CD4-positive, alpha-beta memory T cell (primary cell): ENCODE measurements at places on chromosomes 4 and X. TPM values are rescaled to one million over a fixed set of nuclear protein-coding genes. Genes with fewer than 3 reads are reported as not detected.

GRCh38 chr4:80264352-80264647 lies 2.2 kb upstream of the FGF5 start:
- peaks cover 24% of the 10 kb centered on the region for H3K27me3 ChIP-seq
- H3K27ac ChIP-seq = no peak overlapping the region
- H3K4me3 ChIP-seq = no peak overlapping the region
- H3K4me1 ChIP-seq = peaks cover 19% of the 10 kb centered on the region
- no peaks in the 10 kb centered on the region for H3K36me3 ChIP-seq

Gene TAF7L
- not detected for total RNA-seq

- no peaks in the 10 kb centered on the region for H3K4me1 ChIP-seq
- DNase-seq = no peak
- H3K4me3 ChIP-seq = no peak overlapping the region
- no peak overlapping the region for H3K27ac ChIP-seq
- no peaks in the 10 kb centered on the region for H3K27me3 ChIP-seq
Observed at GRCh38 chrX:106286053-106286650, 118.0 kb downstream of the PWWP3B start.

Gene GASK1B
- 0.70 TPM for total RNA-seq

GRCh38 chr4:170849969-170850368 lies 760.2 kb upstream of the AADAT start:
- H3K27me3 ChIP-seq = no peaks in the 10 kb centered on the region
- no peaks in the 10 kb centered on the region for H3K36me3 ChIP-seq
- no peak overlapping the region for H3K4me3 ChIP-seq
- no peak for DNase-seq
- H3K27ac ChIP-seq = no peak overlapping the region
- H3K4me1 ChIP-seq = no peaks in the 10 kb centered on the region

- DNase-seq = no peak
- no peaks in the 10 kb centered on the region for H3K27me3 ChIP-seq
- no peak overlapping the region for H3K4me3 ChIP-seq
- no peaks in the 10 kb centered on the region for H3K4me1 ChIP-seq
- H3K36me3 ChIP-seq = no peaks in the 10 kb centered on the region
Observed at GRCh38 chr4:41573502-41574001, 35.6 kb downstream of the LIMCH1 start.
